ENCODE measurements at places on chromosomes 1 and 21.

DNA sequence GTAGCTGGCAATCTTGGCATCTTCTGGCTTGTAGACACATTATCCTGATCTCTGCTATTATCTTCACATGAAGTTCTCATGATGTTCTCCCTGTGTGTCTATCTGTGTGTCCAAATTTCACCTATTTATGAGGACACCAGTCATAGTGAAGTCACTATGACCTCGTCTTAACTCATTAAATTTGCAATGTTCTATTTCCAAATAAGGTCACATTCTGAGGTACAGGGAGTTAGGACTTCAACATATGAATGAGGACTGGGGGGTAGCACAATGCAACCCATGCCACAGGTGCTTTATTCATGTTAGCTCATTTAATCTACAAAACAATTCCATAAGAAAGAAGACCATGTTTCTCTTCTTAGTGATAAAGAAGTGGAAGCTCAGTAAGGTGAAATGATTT, 206.2 kb upstream of the C8B start:
- DNase-seq, result no peak

GRCh38 chr1:93448292-93448982, 519 bp downstream of the FNBP1L start:
- DNase-seq, result peak; percentile 52

DNA sequence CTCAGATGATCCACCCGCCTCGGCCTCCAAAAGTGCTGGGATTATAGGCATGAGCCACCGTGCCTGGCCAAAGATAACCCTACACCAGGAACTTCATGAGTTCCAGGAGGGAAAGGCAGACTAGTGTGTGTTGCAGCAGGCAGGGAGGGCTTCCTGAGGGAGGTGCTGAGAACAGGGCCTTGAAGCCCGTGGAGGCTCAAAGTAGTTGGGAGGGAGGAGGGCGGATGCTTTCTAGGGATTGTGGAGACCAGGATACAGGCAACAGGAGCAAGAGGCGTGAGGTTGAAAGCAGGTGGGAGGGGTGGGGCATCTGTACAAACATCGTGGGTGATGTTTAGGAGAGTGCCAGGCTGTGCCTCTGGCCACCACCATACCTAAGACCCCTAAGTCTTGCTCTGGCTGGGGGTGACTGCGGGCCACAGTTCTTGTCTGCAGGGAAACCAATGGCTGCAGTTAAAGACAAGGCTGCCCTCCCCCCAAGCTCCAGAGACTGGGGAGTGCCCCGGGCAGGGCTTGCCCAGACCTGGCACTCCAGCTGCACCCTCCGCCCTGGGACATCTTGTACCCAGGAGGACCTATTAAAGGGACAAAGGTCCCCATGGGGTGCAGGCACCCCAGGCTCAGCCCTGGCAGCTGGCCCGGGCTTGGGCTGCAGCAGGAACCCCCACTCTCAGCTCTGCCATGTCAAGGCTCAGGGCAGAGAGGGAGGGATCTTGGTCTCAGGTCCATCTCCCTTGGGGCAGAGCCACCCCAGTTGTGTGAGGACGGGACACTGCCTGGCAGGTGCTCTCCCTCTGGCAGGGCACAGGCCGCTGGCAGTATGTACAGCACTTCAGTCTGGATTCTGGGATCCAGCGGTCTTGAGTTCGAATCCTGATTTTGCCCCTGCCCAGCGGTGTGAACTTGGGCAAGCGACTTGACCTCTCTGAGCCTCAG, 22.1 kb upstream of the CASZ1 start:
- no peak for DNase-seq

DNA sequence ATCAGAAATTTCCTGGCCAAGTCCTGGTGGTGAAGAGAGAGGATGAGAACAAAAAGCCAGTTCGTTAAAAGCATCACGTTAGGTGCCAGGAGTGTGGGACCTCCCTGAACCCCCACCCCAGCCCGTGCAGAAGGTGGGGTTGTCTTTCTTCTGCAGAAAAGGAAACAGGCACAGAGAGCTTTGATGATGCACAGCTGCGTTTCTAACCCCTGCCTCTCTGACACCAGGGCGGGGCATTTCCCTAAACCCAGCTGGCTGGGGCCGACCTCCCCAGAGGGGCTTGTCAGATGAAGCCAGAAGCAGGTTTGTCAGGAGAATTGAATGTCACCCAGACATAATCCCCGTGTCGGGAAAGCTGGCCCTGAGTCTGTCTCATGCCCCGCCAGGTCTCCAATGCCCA, 189.3 kb upstream of the EDN2 start:
- no peak for DNase-seq

DNA sequence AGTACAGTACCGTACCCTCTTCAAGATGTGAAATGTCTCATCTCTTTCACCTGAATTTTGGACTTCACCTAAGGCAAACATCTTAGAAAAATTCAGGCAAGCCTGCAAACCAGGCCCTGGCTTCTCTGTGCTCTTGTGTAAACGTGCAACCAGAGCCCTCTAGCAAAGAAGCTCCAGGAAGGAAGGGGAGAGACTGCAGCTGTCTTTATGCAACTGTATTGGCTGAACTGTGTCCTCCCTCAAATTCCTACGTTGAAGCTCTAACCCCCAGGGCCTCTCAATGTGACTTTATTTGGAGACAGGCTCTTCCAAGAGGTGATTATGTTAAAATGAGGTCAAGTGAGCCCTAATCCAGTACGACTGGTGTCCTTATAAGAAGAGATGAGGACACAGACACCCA, 60.3 kb downstream of the SLC45A1 start:
- DNase-seq, result no peak

DNA sequence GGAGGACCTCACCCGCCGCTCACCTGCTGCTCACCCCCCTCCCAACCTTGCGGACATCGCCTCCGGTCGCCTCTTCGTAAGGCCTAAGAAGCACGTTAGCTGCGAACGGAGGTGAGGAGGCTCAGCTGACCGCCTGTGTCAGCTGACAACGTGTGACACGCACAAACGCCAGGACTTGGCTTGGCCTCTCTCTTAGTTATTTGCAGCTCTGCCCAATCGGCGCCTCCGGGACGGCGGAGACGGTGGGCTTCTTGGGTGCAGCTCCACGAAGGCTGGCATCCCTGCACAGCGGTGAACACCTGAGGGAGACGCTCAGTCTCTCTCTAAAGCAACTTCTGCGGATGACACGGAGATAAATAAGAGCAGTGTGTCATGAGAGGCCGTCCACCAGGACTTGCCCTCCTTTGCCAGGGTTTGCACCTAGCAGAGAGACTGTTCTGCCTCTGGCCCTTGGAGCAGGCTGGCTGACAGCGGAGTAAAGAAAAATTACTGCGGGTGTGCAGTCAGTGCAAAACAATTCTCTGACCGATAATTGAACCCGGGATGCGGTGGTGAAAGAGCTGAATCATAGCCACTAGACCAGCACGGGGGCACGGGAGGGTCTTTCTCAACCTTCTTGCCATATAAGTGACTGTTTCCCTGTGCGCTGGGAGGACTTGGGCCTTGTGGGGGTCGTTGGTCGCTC, 318.9 kb downstream of the FAM72C start:
- DNase-seq, result no peak

DNA sequence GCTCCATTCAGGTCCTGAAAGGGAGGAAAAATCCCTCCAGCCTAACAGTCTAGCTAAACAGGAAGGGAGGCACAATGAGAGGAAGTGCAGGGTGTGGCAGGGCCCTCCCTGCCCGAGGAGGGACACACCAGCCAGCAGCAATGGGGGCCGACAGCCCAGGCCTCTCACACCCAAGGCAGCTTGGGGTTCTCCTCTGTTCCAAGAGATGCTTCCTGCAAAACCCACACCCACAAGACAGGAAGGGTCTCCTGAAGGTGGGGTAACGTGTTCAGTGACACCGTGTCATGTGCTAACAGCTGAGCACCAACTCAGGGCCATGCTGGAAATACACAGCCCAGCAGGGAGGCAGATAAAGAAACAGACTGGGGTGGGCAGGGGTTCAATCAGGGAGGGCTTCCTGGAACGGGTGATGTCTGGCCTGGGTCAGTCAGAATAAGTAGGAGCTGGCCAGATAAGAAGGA, 10.2 kb downstream of the ECE1 start:
- DNase-seq, result no peak

- no peak for DNase-seq
These were observed at the start of gene ADAMTS5 for GRCh38 chr21:26967062-26967913. Gene ADAMTS5 (minus strand): TSS chr21:26967088. CDS start chr21:26966391, 697 bp downstream.

DNA sequence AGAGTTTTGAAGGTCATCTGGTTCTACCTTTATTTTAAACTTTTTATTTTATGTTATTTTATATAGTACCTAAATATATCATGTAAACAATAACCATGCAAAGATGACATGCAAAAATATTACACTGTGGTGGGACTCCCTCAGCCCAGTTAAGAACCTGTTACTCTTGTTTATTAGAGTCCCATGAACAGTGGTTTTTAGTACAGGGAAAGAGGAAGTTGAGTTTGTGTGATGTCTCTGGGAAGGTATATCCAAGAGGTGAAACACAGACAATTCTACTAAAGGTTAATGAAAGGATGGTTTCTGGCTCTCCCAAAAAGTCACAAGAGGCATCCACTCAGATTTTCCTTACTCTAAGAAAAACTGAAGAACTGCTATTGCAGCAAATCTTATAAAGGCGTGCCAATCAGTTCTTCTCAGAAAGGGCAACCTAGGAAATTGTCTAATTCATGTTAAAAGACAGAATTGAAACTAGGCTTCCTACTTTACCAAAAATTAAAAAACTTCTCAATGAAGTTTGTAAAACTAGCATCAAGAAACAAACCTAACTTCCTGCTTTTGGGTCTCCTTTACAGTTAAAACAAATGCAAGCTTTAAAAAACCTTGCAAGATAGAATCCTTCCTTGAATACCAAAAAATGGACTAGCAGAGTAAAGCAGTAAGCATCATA, 19.9 kb downstream of the GFI1 start:
- DNase-seq, result no peak

GRCh38 chr1:31033598-31033997, 31.9 kb downstream of the PUM1 start:
- no peak for DNase-seq

GRCh38 chr1:112956544-112957132, 642 bp upstream of the SLC16A1 start:
- DNase-seq, result no peak

Data from liver (tissue), 10 donors.